MG63 (cell line): ENCODE measurements at places on chromosomes 7 and 10.

DNA sequence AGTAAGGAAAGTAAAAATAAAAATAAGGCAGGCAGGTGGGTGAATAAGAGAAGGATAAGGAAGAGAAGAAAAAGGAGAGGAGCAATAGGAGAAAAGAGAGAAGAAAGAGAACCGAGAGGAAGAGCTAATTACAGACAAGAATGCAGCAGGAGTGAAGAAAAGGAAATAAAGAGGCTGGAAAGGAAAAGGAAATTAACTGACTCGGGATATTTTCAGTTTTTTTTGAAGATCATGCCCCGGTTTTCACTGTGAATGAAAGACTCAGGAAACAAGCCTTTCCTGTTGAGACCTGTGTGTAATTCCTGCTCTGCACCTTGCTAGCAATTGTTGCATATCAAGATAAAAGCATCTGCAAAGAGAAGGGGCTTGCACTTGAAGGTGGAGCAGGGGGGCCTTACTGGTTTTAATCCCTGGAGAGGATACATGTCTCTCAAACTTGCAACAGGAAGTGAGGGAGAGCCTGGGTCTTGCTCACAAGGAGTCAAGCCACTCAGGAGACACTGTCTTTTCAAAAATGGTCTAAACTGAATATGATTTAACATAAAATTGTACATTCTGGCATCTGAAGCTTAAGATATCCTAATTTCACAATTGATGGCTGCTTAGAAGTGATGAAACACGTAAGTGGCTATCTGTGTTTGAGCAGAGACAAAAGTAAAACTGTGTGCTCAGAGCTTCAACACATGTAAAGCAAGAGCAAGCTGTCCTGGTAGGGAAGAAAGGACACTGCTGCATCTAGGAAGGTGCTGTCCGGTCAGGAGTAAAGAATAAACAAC is 157.6 kb downstream of the FAM107B start:
- DNase-seq, result no peak

GRCh38 chr7:95105627-95106026 is 198.2 kb downstream of the PPP1R9A start:
- DNase-seq, result no peak

DNA sequence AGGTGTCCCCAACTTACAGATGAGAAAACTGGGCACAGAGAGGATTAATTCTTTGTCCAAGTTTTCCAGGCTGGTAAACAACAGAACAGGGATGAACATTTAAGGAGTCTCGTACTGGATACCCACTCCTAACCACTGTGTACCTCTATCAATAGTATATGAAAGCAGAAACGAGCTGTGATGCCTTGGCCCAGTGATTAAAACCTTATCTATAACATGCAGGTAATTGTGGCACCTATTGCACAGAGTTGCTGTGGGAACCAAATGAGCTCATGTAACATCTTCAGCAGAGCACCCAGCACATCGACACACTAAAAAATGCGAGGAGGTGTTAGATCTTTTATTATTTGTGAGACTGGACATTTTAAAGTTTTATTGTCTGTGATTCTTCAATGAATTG is 1.6 kb downstream of the TMEM273 start:
- no peak for DNase-seq

DNA sequence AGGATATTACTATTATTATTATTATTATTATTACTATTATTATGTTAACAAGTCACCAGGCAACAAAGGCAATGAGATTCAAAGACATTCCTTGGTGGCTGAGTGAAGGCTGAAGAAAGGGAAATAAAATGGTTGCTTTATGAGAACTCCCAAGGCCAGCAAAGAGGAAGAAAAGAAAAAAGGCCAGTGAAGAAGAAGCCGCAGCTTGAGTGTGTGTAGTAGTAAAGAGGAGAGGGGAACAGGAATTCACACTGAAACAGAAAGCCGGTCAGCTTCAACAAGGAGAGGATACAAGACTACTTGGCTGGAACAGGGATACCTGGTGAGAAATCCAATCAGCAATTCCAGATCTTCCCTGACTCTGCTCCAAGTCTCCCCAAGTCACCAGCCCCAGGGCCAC is 42.4 kb downstream of the PLXNA4 start:
- DNase-seq, result no peak

GRCh38 chr7:135768064-135768463 is 19.5 kb upstream of the FAM180A start:
- no peak for DNase-seq
